AG10803 (cell line): ENCODE measurements at places on chromosomes 11 and 22.

DNA sequence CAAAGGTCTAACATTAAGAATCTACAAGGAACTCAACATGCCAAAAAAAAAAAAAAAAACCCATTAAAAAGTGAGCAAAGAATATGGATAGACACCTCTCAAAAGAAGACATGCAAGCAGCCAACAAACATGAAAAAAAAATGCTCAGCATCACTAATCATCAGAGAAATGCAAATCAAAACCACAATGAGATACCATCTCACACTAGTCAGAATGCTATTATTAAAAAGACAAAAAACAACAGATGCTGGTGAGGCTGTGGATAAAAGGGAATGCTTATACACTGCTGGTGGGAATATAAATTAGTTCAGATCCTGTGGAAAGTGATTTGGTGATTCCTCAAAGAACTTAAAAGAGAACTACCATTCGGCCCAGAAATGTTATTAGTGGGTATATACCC is 257.7 kb upstream of the PLET1 start:
- peak; percentile 33 for DNase-seq

GRCh38 chr11:97739932-97740800 is 1280.6 kb upstream of the CNTN5 start:
- DNase-seq, result no peak

DNA sequence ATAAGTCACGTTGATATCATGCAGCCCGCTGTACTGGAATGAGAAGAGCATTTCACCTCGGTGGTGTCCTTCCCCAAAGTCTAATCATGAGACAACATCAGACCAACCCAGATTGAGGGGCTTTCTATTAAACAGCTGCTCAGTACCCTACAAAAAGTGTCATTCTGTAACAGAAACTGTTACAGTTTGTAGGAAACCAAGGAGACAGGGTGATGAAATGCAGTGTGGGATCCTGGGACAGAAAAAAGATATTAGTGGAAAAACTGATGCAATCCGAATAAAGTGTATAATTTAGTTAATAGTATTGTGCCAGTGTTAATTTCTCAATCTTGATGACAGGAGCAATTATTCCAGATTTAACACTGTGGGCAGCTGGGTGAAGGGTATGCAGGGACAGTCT is 128.0 kb downstream of the MICAL2 start:
- DNase-seq, result peak; percentile 63

DNA sequence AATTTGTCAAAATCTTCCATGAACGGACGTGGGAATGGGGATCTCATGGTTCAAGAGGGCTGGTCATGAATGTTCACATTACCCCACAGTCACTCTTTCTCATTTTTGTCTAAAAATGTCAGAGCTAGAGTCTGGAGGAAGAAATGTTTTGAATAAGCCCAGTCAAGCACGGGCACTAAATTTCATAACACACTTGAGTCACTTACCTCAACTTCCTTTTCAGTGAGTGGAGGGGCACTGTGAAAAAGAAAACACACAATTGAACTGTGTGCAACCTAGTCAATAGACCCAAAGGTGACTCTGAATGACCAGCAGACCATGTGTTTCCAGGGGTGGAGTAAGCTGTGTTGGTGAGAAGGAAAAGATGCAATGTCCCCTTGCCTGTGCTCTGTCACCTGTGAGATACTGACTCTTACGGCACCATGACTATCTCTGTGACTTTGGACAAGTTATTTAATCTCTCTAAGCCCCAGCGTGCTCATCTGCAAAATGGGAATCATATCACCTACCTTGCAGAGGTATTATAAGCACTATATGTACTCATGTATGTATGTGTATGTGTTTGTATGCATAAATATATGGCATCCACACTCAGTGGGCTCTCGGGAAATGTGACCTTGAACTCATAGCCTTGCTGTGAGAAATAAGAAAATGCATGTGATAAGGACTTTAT is 38.2 kb upstream of the LYVE1 start:
- DNase-seq, result peak; percentile 74

DNA sequence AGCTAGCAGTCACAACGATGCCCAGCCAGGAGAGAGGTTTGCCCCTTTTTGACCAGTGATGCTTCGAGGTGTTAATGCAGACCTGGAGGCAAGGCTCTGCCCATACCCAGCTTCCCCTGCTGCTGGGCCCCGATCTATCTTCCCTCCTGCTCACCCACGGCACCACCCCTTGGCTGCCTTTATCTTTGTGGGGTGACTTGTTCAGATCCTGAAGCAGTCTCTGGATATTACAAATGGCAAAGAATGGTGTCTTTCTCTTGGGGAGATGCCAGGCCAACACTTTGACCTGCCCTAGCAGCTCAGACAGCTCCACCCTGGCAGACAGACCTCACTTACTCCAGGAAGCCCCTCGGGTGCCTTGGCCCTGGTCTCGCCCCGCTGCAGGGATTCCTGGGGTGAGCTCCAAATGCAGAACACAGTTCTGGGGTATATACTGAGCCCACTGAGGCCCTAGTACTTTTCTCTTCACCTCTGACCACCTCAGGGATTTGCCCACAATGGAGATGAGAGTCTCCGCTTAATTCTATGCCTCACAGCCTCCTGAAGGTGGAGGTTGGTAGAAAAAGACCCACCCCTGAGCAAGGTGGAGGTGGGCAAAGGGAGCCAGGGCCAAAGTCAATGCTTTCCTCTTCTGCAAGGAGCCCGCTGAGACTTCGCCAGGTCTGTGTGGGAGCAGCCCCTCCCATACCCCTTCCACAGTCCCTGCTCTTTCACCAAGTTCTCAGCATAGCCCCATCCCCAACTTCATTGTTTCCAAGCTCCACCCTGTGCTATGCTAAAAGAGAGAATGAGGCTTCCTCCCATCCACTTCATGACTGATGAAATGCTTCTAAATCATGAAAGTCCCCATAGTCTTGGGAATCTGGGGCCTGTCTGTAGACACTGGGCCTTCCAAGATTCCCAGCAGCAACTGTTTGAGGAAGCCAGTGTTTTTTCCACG is 11.1 kb upstream of the ST3GAL4 start:
- no peak for DNase-seq

DNA sequence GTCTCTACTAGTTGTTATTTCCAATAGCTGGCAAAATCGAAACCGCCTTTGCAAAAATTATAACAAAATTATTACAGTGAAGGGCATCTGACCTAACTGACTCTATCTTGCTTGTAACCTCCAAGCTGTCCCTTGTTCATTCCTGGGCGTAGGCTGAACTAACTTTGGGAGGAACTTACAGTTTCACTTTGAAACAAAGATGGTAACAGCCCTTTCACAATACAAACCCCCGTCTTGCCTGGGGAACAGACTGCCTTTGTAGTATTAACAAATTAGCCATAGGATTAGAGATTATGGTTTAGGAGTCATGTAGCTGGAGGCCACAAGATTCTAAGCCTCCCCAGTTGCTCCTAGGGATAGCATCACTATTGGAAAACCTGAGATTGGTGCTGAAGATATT is 131.6 kb upstream of the HSD17B12 start:
- no peak for DNase-seq

DNA sequence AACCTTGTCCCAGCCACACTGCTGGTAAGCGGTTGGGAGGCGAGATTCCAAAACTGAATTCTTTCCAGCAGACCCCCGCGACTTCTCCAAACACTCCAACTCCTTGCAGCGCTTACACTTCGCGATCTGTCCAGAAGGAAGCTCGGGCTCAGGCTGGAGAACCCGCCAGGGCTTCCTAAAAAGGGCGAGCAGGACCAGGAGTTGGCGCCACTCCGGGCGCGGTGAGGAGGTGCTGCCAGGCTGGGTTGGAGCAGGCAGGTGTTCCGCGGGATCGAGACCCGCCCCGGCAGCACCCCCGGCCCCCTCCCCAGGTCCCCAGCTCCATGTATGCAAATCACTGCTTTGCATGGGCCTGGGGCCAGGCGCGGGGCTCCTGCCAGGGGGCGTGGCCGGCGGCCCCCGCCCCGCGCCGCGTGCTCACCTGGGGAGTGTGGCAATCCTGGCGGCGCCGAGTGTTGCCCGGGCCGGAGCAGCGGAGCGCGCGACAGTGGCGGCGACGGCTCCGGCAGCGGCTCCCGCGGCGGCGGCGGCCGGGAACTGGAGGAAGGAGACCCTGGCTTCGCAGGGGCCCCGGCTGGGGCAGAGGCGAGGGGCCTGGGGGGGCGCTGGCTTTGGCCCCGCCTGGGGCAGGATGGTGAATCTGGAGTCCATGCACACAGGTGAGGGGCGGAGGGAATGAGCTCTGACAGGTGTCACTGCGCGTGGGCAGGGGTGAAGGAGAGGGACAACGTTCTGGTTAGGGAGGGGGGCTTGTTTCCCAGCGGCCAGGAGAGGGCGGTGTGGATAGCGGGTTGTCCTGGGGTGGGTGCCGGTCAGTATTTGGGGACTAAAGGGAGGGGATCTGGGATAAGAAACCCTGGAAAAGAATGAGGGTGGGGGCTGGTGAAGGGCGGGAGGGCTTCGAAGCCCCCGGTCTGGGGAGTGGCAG is at the start of gene POU2F3:
Gene POU2F3, plus strand, starts transcription at position 428 of the 928 bp plus-strand sequence. Its CDS starts 204 bp downstream, at position 632.
- no peak for DNase-seq

GRCh38 chr11:27525824-27526516 is 19.4 kb upstream of the LIN7C start:
- no peak for DNase-seq

- DNase-seq, result no peak
Observed at GRCh38 chr11:12220305-12220704, 109.9 kb downstream of the MICAL2 start.
